ENCODE measurements at places on chromosomes 6 and 20. TPM values are rescaled to one million over a fixed set of nuclear protein-coding genes. Genes with fewer than 3 reads are reported as not detected.
A peak's percentile ranks its signal among the peaks of the same experiment; 100 is the strongest.

DNA sequence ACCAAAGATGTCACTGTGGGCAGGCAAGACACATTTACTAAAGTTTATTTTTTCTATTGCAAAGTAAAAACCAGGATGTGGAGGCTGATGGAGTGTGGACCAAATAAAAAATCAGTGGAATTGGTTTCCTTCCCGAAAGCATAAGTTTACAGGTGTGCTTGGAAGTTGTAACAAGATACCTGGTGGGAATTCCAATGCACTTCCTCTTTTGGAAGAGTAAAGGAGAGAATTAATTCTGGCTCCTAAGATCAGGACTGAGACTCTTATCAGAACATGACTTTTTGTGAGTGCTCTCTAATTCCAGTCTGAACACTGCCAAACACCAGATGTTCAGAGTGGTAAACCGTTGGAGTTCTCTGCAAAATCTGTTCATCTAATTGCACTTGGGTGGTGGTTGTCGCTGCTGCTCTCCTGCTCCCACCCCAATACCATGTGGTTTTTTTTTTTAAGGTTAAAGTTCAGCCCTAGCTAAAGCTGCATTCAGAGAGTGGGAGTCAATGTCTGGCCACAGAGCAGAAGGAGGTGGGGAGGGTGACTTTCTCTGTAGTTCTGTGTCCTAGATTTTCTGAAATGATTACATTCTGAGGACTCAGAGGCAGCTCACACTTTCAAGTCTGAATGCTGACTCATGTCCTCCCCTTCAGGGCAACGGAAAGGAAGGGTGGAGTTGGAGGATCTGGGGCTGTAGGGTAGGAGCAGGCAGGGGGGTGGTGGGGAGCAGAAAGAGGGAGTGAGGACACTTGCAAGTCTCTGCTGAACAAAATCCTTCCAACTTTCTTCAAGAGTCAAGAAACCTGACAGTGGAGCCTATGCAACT is 275.8 kb upstream of the PRDM1 start:
- DNase-seq: peak; percentile 40

- no peak for DNase-seq
Observed at GRCh38 chr20:37669062-37669772, 24.6 kb upstream of the CTNNBL1 start.

DNA sequence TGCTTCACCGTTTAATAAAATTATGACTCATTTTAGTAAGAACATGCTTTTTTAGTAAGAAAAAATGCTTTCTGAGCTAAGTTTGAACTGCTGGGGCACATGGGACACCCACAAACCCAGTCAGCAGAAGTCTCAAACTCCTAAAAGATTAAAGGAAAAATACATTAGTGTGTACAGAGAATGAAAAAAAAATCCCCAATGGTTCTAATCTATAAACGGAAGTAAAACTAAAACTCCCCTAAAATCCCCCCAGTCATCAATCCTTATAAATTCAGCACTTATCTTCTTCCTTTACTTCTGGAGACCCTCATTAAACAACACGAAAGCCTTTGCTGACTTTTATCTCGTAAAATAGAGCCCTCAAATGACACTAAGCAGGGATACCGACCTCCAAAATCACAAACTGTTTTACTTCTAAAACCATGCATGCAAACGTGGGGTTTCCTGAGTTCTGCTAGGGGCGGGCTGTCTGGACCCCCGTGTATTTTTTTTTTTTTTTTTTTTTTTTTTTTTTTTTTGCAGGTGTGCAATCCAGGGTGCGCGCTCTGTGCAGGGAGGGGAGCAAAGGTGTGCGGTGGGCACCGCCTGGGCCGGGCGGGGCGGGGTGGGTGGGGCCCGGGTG is 1.1 kb upstream of the MYB start:
- no peak for DNase-seq

- DNase-seq: no peak
Observed at GRCh38 chr6:33727126-33727525, 15.6 kb upstream of the UQCC2 start.

DNA sequence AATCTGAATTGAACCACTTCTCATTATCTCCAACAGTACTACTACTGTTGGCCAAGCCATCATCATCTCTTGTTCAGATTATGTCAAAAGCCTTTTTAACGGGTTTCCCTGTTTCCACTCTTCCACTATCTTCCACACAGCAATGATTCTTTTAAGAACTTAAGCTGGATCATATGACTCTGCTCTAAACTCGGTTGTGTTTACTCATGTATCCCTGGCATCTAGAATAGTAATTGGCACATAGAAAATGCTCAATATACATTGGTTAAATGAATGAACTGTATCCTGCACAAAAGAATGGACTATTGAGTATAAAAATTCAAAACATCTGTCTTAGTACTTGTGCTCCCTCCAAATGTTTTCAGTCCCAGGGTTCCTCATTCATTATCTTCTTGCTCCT is 2.8 kb upstream of the COX7A2 start:
- no peak for DNase-seq

TMC2 gene
- 1.7 TPM for total RNA-seq

GRCh38 chr6:117449549-117450439 is 24.1 kb upstream of the ROS1 start:
- peak; percentile 23 for DNase-seq

DNA sequence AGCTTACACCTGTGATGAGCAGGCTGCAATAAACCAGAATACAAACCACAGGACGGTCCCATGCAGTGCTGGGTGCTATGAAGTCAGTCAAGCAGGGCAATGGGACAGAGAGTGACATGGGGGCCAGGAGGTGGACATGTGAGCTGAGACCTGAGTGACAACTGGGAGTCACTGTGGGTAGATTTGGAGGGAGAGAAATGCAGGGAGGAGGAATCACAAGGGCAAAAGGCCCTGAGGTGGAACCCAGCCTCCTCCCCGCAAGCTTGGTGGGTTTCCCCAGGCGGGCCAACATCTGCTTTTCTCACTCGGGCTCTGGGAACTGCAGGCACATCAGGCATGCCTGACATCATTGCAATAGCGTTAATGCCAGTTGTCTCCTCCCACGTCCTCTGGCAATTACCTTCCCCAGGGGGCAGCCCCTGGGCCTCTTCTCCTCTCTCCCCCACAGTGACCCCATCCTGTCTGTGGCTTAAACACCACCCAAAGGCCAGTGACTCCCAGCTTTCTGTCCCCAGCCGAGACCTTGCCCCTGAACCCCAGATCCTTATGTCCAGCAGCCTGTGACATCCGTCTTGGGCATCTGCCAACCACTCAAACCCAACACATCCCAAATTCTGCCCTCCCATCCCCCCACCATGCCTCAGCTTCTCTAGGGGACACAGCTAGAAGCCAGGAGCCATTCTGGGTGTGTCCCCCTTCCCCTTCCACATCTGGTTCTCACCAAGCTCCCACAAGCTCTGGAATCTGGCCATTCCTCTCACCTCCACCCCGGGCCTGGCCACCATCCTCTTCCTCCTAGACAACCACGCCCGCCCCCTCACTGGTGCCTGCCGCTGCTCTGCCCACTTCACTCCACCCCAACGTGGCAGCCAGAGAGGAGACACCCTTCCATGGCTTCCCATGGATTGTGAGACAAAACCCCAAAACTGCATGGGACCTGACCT is 28.2 kb downstream of the PDRG1 start:
- no peak for DNase-seq

MCHR2 gene
- 11.2 TPM for total RNA-seq

DNA sequence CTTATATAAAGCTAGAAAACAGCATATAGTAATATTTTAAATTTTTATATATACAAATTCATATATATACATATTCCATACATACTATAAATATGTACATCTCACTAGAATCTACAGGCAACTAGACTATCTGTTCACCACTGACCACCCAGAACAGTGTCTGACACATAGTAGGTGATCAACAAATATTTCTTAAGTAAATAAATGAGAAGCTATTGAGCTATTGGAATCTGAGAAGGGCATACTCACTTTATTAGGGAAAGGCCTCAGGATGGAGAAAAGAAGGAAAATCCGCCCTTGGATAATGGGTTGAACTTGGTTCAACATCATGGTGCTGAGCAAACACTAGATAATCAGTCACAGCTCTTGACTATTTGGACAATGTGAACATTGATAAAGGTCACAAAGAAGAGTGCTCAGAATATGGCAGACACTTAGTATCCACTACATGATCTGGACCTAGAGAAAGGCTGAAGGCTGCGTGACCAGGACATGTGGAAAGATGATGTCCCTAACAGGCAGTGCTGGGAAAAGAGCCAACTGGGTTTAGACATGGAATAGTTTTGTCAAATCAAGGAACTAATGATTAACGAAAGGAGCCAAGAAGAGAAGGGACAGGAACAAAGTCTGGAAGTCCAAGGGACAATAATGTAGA is 186.1 kb downstream of the TASP1 start:
- DNase-seq: no peak

- DNase-seq: no peak
Observed at GRCh38 chr6:148407372-148407771, 64.7 kb downstream of the SASH1 start.

GRCh38 chr6:145729887-145730286 is 5.4 kb downstream of the EPM2A start:
- DNase-seq: no peak

DNA sequence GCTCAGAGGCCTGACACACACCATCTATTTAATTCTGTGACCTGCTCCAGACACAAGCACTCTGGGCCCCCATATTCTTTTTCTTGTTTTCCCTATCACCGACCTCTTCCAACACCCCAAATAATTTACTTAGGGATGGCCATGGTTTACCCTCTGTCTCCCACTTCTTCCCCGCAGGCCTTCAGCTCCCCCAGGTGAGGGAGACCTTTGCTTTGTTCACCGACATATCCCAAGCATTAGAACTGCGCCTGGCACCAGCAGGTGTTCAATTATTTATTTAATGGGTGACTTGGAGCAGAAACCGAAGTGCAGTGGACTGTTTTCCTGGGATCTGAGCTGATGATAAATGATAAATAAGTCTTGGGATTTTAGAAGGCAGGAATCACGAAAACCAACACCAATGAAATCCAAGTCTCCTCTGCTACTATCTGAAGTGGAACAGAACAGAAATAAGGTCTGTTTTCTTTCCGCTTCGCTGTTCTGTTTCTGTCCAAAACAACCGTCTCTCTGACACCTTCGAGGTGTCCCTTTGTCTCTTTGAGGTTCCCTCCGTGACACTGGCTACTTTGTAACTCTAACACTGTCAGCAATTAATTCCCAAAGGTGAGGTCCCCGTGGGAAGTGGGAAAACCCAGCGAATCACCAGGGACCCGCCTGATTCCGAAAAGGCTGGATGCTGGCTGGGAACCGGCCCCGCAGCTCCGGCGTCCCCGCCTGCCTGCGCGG is 1.1 kb upstream of the RIN2 start:
- no peak for DNase-seq

DNA sequence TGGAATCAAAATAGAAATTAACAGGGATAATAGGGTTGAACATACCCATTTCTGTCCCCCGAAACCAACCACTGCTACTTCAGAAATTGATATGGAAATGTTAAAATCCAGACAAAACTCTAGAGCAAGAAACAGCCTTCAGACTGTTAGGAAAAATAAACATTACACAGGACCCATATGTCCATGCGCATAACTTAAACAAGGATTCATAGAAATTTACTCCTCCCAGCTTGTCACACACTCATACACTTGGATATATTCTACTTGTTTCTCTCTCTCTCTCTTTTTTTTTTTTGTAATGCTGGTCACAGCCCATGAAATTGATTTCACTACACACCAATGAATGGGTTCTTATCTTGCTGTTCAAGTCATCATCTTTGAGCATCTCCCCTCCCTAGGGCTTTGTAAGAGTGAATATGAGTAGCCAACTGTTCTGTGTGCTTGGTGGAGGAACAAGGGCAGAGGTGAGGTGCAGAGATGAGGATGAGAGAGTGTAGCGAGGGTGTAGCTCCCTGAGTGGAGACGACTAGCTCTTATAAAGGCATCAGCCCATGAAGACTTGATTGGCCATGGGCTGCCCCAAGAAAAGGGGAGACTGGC is 61.8 kb upstream of the MLN start:
- no peak for DNase-seq

GRCh38 chr20:11700831-11701230 is 216.9 kb upstream of the BTBD3 start:
- DNase-seq: no peak

RAET1L gene
- not detected for total RNA-seq

- no peak for DNase-seq
Observed at GRCh38 chr20:51666126-51666525, 102.1 kb downstream of the ATP9A start.

Data from dorsolateral prefrontal cortex (tissue), 122 donors.